Stomach (tissue), 19 donors: ENCODE measurements at places on chromosomes 6 and 20.

- DNase-seq: no peak
Measured at GRCh38 chr20:5354901-5355300, 38.1 kb upstream of the PROKR2 start.

GRCh38 chr6:143258945-143259344 lies 191.6 kb downstream of the ADAT2 start:
- no peak for DNase-seq

GRCh38 chr20:59176812-59177211 lies 13.2 kb downstream of the ZNF831 start:
- DNase-seq: no peak

DNA sequence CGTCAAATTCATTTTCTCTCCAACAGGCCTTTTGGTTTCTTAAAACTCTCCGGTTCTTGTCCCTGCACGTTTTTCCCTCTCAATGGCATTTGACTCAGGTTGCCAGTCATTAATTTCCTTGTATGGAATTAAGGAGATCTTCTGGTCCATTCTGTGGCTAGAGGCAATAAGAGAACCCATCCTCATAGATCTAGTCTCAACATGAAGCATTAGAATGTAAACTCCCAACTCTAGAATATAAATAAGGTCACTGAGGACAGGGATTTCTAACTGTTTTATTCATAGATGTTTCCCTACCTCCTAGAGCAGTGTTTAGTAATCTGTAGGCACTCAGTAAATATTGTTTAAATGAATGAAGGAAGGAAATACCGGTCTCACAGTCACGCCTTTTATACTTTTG lies 185.2 kb upstream of the FLRT3 start:
- DNase-seq: no peak

DNA sequence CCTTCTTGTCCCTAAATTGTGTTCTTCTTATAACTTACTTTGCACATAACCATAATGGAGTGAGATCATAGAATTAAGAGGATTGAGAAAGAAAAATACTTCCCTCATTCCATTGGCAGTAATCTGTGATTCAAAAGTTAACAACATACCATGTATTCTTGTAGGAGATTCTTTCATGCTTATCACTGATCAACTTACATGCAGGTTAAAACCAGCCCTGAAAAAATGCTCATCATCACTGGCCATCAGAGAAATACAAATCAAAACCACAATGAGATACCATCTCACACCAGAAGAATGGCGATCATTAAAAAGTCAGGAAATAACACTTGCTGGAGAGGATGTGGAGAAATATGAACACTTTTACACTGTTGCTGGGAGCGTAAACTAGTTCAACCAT lies 36.5 kb upstream of the GFRAL start:
- no peak for DNase-seq

DNA sequence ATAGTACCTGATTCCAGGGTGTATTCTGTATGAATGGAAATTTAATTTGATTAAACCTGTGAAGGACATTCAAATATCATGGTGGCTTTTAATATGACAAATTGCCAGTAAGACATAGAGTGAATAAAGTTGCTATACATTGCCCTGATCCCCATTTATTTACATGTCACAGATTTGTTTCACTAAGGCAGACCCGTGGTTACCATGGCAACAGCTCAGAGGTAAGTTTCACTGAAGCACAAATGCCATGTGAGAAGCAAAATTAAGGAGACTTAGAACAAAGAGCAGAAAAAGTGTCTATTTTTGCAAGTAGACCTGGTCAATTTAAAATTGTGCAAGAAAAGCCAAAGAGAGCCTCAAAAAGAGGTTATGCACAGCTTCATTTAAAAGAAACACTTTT lies 63.7 kb downstream of the PXDC1 start:
- no peak for DNase-seq

- no peak for DNase-seq
Measured at GRCh38 chr6:52760105-52760765, 3.0 kb downstream of the GSTA2 start.

- DNase-seq: no peak
Measured at GRCh38 chr6:108169464-108170331, 3.9 kb downstream of the NR2E1 start.

- peak; percentile 92 for DNase-seq
Measured at GRCh38 chr6:169724494-169725124, at the start of gene PHF10. Gene PHF10 (minus strand): TSS chr6:169724500. CDS start chr6:169723931, 569 bp downstream.

- DNase-seq: peak; percentile 41
Measured at GRCh38 chr6:142679907-142680700, 264.9 kb downstream of the HIVEP2 start.

DNA sequence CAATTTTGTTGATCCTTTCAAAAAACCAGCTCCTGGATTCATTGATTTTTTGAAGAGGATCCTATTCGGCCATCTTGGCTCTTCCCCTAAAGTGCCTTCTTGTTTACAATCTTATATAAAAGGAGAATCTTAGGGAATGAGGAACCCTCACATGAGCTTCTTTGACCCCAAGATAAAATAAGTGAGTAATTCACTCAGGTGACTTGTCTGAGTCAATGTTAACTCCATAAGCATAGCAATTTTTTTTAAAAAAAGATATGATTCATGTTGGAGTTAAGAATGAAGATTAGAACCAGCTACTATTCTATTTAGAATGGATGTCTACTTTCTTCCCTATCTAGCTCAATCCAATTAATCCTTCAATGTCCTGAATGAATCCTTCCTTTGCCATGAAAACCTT lies 21.0 kb downstream of the WASF1 start:
- DNase-seq: no peak

DNA sequence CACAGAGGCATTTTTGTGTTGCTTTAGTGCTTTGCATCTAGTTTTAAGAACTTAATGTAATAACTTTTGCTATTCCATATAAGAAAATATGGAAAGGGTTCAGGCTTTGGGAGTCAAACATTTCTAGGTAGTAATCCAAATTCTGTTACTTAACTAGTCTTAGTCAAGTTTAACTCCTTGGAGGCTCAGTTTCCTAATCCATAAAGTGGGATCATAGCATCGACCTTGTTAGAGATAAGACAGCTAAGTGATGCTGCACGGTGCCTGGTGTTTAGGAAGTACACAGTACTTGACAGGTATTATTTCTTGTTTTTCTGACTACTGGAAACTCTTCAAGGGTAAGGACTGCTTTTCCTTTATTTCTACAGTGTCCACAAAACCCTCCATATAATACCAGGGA lies 24.5 kb upstream of the ARMH2 start:
- no peak for DNase-seq

DNA sequence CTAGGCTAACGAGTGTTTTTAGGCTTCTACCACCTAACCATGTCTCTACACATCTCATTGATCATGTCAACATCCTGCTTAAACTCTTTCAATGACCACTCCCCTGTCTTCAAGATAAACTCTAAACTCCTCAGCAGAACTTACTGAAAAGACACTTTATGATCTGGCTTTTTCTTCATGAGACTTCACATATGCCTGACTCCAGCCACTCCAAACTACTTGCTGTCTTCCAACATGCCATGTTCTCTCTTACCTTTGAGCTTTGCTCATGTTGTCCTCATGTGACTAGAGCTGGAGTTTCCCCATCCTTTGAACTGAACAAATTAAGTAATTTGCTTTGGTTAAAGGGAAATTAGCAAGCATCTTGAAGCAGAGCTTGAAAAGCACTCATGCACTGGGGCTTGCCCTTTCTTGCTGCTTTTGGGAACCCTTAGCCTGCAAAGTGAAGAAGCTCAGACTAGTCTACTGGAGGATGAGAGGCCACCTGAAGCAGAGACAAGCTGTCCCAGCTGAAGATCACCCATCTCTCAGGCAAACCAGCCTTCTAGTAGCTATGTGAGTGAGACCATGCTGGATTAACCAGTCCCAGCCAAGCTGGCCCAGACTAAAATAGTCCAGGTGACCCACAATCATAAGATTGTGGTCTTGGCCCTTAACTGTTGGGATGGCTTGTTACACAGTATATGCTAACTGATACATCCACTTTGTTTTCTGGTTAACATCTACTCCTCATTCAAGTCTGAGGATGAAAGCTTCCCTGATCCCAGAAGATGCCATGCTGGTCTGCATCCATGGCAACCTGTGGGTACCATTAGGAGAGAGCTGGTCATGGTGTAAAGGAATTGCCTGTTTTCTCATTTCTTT lies 235.8 kb downstream of the GMPR start:
- no peak for DNase-seq

- DNase-seq: no peak
Measured at GRCh38 chr6:20978151-20978614, 443.9 kb downstream of the CDKAL1 start.

GRCh38 chr20:6515261-6515660 lies 252.2 kb upstream of the BMP2 start:
- no peak for DNase-seq

GRCh38 chr6:53524455-53524815 lies 20.5 kb downstream of the GCLC start:
- no peak for DNase-seq

GRCh38 chr20:57244627-57245214 lies 21.7 kb downstream of the BMP7 start:
- DNase-seq: no peak

- DNase-seq: no peak
Measured at GRCh38 chr6:98759459-98759858, 74.9 kb upstream of the POU3F2 start.

GRCh38 chr20:46119028-46119546 lies 973 bp downstream of the CD40 start:
- no peak for DNase-seq

DNA sequence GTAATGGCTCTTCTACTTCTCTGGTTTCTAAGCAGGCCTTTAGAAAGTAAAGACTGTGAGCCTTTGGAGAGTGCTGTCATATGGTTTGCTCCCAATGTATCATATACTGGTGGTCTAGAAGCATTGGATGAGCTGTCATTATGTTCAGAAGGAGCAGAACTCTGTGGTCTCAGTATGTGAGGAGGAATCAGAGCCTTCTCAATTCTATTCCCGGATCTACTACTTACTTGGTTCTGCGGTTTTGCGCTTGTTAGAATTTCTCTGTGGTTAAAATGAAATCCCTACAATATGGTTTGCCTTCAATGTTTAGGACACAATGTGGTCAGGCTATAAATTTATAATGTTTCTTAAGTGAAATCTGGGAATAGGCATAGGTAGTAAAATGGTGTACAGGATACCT lies 64.6 kb downstream of the RWDD2A start:
- no peak for DNase-seq
